Iris pigment epithelial cell (primary cell): ENCODE measurements at places on chromosomes 2 and 18.

GRCh38 chr2:59383473-59383872 is 1142.3 kb upstream of the FANCL start:
- DNase-seq, result no peak

DNA sequence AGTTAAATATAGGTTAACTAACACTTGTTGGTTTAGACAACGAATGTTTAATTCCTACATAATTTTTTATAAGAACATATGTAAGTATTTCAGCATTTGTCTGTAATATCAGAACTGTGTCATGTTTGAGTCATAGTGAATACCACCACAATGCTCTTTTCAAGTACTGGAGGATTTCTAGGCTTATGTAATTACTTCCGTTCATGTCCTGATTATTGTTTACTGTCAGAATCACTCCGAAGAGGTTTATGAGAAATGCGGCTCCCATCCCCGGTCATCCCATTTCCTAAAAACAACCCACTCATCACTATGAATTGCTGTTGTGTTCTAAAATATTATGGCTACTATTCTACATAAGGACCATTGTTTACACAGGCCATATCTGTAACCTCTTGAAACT is 45.1 kb downstream of the CDH19 start:
- peak; percentile 72 for DNase-seq

DNA sequence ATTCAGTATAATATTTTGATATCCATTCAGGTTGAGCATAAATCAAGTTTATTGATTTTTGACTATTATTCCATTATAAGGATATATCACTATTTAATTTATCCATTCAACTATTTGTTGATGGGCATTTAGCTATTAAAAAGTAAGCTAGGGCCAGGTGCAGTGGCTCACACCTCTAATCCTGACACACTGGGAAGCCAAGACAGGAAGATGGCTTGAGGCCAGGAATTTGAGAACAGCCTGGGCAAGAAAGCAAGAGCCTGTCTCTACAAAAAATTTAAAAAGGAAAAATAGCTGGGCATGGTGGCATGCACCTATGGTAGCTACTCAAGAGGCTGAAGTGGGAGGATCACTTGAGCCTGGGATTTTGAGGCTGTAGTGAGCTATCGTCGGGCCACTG is 183.5 kb downstream of the HNMT start:
- no peak for DNase-seq

GRCh38 chr2:101349893-101350662 is 37.2 kb downstream of the CREG2 start:
- DNase-seq, result peak; percentile 67

- DNase-seq, result no peak
Observed at GRCh38 chr18:58038063-58038462, 6.0 kb upstream of the NEDD4L start.

DNA sequence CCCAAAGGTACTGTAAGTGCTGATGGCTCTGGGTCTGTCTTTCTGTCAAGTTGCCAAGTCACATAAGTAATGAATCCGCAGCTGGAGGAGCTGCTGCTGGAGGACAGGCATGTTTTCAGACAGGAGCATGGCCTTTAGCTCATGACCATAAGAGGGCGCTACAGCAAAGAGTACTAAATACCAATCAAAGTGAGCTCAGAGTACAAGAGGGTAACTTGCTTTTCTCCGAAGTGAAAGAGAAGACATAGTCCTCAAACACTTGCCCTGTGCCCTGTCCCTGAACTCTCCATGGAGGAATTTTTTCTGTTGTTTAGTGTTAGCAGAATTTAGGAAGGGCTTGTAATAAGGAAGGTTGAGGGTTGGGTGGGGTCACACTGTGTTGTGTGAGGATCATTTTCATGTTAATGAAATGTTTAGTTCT is 58.0 kb upstream of the EML6 start:
- DNase-seq, result peak; percentile 77

DNA sequence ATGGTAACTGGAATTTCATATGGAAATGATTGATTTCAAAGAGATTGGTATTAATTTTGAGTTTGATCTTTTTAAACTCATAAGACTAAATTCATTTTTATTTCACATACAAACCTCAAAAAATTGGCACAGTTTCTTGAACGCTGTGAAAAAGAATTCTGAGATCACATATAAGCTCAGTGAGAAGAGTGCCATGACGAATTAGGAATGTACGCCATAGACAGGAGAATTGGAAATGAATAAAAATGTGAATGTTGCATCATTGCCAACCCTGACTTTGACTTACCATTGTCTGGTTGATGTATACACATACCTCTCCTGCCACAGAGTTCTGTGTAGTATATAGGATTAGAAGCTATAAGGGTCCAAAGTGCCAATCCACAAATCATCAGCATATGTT is 290.4 kb upstream of the ZC3H15 start:
- no peak for DNase-seq

DNA sequence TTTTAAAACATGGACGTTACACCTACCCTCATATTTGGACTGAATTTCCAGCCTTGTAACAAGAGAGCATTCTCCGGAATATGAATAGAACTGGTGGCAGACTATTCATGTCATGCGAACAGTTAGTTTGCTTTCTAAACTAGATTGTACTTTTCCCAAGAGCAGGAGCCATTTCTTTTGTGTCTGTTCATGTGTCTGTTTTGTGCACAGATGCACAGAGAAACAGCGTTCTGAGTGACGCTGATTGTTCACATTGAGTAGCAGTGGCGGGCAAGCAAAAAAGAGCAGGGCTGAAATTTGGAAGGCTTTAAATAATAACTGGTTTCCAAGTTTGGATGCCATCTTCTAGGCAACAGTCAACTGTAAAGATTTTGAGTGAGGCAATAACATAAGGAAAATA is 200.3 kb downstream of the NRXN1 start:
- no peak for DNase-seq

DNA sequence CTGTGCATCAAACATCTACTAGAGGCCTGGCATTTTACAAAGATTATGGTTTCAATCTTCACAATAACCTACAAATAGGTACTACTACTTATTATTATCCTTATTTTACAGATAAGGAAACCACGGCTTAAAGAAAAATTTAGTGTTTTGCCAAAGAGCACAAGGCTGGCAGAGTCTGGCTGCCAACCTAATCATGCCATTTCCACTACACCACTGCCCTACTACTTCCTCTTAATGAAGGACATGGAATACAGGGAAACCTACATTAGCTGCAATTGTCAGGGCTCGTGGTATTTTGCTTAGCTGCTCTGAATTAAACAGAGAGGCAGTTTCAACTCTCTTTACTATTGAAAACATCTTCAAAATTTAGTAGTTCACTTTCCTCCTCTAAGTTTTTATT is 5.9 kb downstream of the MBOAT2 start:
- no peak for DNase-seq

DNA sequence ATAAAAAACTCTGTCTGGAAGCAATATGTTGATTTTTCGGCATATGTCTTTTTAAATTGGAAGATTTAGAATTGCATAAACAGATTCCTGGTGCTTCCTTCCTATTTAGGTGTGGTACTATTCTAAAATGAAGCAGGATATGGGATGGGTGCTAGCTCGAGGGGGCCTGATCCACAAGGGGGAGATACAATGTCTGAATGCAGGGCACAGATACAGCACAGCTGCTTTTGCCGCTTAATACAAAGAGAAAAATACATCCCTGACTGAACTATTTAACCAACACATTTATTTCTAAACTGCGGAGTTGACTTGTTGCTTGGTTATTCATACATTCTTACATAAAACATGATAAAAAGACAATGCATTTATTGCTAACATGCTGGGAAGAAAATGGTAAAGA is 169.1 kb downstream of the TMEFF2 start:
- no peak for DNase-seq

DNA sequence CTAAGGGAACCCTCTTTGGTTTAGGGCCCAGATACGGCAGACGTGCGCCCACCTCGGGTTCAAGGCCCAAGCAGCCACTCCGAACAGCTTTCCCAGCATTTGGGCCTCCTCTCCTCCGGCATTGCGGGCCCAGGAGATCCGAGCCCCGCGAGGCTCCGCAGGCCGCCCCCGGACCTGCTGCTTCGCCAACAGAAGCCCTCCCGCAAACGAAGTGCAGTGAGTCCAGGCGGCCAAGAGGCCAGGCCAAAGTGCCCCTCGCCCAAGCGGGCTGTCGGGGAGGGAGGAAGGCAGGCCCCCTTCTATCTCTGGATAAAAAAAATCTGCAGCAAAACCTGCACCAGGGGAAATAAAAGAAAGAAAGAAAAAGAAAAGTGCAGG is 6.0 kb downstream of the EN1 start:
- DNase-seq, result no peak

DNA sequence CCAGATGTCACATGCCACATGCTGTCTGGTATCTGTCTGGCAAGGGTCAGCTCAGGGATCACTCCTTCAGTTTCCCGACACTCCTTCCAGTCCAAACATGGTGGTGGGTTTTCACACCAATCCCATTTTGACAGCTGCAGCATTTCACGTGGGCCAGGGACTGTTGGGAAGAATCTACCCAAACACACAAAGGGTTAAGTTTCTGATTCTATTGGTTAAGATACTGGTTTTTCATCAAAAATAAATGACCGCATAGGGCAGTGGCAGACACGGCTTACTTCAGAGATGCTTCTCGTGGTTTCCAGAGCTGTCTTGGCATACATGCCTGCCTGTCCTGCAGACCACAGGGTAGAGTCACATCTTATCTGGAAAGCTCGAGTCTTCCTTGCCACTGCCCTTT is 79.7 kb downstream of the PSMG2 start:
- DNase-seq, result no peak

- DNase-seq, result no peak
Observed at GRCh38 chr2:231418820-231419640, 23.5 kb downstream of the B3GNT7 start.

DNA sequence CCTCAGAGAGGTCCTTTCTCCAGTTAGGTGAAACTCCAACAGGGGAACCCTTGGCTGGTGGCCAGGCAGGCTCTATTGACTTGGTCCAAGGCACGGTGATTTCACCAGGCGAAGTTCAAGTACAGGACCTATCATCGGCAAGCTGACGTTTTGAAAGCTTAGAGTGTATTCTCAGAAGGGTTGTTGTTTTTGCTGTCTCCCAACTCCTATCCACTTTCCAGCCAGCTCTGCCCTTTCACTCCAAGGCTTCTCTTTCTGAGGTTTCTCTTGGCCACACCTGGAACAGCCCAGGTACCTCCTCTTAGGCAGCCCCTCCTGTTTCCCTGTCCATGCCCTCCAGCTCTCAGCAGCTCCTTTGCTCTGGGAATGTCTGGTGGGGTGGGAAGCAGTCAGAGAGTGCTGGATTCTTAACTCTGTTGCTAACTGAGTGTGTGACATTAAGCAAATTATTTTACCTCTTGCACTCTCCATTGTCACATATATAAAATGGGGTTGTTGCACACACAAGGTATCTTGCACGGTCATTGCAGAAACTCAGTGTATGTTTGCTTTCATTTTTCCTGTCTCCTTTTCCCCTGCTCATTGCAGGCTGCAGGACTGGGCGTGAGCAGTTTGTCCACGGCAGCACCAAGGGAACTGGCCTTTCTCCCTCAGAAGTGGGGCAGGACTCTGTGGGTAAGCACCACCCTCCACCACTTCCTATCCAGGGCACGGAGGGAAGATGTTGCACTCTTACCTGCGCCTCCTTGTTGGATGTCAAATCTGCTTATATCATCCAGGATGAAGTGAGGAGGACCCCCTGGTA is 30.2 kb downstream of the CAPN13 start:
- no peak for DNase-seq

DNA sequence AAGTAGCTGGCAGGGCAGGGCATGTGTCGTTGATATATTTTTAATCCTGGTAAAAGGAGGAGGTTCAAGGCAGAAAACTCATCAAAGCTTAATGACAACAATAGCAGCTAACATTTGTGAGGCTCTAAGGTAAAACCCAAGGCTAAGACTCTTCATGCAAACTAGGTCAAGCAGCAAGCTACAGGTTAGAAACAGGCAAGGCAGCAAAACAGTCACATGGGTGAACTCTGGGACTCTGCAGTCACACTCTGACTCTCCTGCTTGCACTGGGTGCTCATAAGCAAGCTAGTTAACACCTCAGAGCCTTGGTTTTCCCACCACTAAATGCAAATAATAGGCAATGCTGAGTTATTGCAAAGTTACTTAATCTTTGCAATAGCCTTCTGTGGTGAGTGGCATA is 7.9 kb downstream of the IL1RN start:
- DNase-seq, result no peak

DNA sequence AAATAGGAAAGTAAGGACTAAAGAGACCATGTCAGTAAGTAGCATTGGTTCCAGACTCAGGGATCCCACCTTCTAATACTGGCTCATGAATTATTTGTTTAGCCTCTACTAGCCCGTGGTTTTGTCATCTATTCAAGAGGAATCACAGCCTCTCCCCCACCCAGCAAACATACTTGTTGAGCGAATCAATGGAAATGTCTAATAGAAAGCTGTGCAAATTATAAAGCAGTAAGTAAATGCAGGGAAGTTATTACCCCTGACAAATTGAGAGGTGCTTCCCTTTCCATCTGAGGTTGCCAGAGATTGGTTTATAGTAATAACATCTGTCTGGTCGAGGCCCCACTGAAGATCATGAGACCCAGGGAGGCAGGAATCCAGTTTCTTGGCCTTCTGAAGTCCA is 219.3 kb upstream of the OSR1 start:
- peak; percentile 51 for DNase-seq

DNA sequence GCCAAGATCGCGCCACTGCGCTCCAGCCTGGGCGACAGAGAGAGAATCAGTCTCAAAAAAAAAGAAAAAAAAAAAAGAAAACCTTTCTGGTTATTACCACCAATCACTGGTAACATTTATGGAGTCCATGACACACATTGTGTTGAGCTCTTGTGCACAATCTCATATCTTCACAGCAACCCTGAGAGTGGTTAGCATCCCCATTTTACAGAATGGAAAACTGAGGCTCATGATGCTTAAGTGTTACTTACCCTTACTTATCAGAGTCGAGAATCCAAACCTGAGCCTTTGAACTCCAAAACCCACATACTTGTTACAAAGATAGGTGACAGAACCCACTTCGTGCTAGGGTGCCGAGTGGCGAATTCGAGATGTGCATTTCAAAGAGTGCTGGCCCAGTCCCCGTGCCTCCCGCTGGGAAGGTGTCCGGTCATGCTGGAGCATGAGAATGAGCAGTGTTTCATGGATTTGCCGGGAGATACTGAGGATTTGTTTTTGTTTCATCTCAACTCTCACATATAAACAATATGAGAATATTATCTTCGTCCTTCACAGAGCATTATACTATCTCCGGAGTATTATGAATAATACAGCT is 50.9 kb downstream of the CYP27C1 start:
- DNase-seq, result no peak

DNA sequence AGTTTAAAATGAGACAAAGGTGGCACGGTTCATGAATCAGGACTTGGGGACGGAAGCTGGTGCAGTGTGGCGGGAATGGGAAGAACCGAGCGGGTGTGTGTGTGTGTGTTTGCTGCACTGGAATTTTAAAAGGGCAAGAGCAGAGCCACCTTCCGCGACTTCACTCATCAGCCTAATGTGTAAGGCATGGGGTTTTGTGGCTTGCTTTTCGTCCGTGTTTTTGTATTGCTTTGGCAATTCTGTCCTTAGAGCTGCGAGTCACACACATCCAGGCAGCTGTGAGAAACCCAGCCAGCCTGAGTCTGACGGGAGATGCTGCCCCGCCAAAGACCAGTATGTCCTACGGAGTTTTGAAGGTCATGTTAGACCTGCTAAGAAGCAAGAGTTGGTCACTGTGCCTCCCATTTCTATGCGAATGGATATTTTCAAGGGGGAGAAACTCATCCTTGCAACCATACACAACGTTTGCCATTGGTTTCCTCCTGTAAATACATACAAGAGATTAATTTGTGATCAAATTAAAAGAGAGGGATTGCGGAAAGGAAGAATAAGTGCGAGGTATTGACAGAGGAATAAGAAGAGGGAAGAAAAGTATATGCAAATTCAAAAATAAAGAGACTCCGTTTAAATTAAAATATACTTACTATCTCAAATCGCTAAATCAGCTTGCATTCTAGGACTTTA is 665 bp upstream of the CACNB4 start:
- no peak for DNase-seq
